Nephron progenitor cell (in vitro differentiated cells): ENCODE measurements at places on chromosomes 12 and 14.

DNA sequence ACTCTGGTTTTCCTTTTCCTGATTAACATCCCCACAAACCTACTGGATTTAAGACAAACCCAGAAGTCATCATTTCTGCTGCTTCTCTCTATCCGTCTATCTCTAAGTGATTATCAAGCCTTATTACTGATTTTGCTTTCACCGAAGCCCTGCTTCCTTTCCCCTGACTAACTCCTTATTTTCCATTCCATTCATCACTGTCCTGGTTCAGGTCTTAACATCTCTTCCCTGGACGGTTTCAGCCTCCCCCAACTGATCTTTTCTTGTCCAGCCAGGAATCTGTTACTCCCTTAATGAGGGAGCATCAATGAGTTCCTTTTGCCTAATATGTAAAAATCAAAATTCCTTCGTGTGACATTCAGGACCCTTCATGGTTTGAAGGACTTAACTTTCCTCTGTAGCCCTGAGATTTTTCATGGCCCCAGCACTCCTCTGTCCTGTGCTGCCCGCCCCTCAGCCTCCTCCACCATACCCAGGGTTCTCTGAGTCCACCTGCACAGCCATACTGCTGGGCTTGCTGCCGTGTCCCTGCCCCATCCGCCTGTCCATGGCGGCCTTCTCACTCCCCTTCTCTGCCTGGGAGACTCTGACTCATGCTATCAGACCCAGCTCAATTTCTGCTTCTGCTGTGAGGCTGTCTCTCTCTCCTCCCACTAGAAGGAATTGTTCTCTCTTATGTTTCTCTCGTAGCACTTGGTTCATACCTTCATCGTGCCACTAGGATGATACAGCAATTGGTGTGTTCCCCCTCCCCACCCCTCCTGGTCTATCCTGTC is 167.8 kb upstream of the HIF1A start:
- DNase-seq = no peak

- peak; percentile 61 for DNase-seq
These were observed 381.1 kb downstream of the SEC23A start for GRCh38 chr14:38721822-38722431.

DNA sequence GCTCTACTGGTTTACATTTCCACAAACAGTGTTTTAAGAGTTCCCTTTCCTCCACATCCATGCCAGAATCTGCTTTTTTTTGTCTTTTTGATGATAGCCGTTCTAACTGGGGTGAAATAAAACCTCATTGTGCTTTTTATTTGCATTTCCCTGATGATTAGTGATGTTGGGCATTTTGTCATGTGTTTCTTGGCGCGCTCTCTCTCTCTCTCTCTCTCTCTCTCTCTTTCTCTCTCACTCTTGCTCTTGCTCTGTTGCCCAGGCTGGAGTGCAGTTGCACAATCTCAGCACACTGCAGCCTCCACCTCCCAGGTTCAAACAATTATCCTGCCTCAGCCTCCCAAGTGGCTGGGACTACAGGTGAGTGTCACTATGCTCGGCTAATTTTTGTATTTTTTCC is 9.6 kb upstream of the MIS18BP1 start:
- DNase-seq = no peak

DNA sequence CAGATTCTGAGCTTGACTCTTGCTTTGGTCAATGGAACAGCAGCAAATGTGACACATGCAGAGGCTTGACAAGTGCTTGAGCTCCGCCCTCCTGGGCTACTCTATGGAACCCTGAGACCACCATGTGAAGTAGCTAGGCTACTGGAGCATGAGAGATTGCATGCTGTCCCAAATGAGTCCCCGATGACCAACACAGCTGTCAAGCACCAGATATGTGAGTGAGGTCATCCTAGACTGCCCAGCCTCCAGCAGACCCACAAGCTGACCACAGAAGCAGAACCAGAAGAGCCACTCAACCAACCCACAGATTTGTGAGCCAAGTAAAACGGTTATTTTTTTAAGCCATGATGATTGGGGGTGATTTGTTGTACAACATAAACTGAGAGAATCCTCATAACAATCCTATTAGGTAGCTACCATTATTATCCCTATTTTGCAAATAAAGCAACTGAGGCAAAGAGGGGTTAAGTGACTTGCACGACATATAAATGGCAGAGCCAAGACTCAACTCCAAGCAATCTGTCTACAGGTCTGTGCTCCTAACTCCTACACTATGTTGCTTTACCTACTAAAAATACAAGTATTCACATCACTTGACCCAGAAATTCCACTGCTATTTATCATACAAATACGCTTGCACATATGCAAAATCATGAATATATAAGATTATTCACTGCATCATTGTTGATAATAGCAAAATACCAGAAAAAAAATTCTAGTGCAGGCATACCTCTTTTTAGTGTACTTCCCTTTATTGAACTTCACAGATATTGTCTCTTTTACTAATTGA is 136.2 kb downstream of the NDUFA12 start:
- DNase-seq = no peak

GRCh38 chr12:74119811-74120362 is 417.7 kb upstream of the ATXN7L3B start:
- no peak for DNase-seq

DNA sequence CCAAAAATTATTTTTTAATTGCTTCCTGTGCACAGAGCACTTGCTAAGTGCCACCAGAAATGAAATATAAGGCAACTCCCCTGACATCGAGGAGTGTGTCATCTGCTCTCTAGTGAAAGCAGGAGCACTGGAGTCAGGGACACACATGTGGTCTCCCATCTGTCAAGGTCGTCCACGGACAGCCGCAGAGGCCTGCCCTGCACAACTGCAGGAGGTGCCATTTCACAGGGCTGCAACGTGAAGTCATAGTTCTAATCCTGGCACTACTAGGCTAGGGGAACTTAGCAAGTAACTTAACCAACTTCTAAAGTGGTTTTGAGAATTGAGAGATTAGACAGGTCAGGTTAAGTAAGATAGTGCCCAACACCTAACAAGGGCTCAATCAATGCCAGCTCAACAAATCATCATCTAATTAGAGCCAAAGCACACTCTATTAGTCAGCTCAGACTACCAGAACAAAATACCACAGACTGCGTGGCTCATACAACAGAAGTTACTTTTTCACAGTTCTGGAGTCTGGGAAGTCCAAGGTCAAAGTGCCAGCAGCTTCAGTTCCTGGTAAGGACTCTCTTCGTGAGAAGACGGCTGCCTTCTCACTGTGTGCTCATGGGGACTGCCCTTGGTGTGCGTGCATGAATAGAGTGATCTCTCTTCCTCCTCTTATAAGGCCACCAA is 30.7 kb downstream of the FOXN3 start:
- no peak for DNase-seq

DNA sequence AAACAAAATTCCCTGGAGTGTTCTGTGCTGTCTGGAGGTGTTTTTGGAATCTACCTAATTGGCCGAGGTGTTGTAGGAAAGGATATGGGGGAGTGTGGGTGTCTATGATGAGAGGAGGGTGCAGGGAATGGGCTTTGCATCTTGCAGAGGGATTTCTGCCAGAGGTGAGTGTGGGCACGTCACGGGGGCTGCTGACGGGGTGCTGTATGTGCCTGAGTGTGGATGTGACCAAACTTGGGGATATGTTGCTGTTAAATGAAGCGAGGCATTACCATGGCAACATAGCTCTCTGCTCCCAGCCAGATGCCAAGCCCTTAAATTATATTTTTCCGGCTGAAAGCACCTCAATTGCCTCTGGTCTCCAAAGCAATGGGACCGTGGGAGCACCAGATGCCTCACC is 44.3 kb upstream of the SPTLC2 start:
- DNase-seq = no peak

- peak; percentile 70 for DNase-seq
These were observed 17.2 kb upstream of the POC1B start for GRCh38 chr12:89542912-89543592.

GRCh38 chr14:71658261-71658860 is 273.9 kb upstream of the RGS6 start:
- no peak for DNase-seq

GRCh38 chr14:33754261-33754660 is 196.6 kb downstream of the EGLN3 start:
- DNase-seq = no peak

DNA sequence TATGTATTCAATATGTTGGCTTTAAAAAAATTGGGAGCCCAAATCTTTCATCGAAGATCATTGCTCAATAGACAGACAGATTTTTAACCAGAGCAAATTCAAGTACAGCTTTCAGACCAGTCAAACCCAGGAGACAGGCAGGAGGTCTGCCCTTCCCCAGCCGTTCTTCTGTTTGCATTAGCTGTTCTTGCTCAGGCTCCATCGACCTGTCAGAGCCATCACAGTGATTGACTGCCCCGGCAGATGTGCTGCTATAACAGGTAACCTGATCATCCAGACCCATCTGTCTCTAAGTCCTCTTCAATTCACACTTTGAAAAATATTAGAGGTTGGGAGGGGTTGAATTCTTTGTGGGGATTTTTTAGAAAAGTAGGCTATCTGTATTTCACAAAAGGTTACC is 453.5 kb downstream of the FOXG1 start:
- peak; percentile 39 for DNase-seq

GRCh38 chr12:91663310-91663709 is 480.7 kb upstream of the DCN start:
- no peak for DNase-seq
